ENCODE measurements at places on chromosomes 13 and 19.

DNA sequence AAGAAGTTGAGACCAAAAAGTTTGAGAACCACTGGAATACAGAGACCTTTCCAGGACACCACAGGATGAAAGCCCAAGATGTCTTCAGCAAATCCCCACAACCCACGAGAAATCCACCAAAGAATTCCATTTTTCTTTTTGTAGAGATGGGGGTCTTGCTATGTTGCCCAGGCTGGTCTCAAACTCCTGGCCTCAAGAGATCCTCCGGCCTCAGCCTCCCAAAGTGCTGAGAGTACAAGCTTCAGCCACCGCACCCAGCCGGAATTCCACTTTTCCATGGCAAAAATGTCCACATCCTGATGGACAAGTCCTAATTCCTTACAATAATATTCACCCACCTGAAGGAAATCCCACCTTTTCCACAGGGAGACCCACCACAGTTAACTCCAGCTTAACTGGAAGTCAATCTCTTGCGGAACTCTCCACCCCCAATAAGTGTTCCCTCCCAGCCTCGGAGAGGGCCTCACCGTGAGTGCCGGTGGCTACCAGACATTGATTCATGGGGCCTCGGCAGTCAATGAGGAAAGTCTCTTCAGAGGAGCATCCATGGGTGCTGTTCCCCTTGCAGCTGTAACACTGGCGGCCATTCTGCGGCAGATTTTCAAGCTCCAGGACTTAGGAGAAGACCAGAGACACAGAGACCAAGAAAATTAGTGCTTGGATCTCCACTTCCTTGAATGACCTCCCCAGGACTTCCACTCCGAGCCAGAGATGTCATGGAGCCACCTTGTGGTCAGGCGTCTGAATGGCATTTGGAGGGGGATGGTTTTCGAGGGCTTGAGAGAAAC, 12.3 kb upstream of the CADM4 start:
- DNase-seq, result peak; percentile 34

DNA sequence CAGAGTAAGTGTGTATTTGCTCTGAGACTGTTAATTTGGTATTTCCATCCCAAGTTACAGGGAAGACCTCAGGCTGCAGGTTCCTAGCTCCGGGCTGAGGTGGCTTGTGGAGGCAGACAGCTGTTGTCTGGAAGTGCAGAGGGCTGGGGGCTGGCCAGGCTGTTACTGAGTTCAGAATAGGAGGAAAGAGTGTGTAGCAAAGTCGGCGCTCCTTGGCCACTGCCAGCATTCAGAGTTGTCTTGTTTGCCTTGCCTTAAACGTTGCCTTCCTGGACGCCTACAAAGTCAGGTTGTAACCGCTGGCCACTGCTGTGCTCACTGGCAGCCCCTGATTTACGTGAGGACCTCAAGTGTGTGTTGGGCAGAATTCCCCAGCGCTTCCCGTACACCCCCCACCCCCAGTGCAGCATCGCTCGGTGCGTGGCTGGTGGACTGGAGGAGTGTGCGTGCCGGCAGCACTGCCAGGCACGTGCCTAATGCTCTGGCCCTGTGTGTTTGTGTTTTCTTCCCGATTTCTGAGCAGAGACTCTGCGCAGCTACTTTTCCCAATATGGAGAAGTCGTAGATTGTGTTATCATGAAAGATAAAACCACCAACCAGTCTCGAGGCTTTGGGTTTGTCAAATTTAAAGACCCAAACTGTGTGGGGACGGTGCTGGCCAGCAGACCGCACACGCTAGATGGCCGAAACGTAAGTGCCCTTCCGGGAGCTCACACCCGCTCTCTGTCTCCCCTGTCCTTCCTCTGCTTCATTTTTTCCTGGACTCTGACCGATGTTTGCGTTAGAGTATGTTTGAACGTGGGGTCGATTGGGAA, 10.5 kb downstream of the DAZAP1 start:
- DNase-seq, result no peak

DNA sequence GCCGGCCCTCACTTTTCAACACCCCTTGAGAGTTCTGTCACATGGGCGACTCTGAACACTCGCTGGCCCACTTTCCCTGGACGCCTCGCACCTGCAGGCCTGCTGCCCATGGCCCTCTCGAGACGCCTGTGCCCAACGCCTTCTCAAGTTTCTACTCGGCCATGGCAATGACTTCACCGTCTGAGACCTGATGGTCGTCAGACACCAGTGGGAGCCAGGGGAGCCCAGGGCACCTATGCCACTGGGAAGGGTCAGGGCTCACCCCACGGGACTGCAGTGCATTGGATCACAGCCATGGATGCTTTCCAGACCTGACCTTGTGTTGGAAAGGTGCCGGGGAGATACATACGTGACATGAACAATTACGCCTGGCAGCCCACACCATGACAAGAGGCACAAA, 60.1 kb downstream of the KLF2 start:
- no peak for DNase-seq

DNA sequence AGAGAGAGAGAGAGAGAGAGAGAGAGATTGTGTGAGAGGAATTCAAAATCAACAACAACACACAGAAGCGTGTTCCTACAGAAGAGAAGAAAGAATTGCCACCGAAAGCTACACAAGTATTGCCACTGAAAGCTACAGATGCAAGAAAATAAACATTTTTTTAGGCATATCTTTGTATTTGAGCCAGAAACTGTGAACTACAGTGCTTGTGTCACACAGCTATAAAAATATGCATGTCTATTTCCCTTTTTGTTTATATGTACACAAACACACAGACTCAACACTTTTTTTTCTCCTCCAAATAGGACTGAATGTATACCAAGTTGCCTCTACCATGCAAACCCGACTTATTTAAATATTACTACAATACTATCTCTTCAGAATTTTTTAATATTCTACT, 290.4 kb downstream of the SLITRK5 start:
- no peak for DNase-seq

DNA sequence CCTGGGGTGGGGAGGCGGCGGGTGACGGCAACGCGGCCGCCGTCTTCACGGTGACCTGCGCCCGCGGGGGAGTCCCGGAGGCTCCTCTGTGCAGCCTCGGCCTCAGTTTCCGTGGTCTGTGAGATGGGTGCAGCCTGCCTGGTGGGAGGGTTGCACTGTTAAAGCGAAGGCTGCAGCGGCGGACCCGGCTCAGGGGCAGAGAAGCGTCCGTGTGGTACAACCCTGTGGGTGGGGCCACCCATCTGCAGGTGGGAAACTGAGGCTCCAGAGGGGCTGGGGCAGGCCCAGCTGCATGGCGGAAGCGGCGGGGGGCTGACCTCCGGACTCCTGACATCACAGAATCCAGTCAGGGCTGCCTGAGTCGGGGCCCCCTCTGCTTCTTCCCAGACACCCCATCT, 481 bp downstream of the FGF22 start:
- no peak for DNase-seq

DNA sequence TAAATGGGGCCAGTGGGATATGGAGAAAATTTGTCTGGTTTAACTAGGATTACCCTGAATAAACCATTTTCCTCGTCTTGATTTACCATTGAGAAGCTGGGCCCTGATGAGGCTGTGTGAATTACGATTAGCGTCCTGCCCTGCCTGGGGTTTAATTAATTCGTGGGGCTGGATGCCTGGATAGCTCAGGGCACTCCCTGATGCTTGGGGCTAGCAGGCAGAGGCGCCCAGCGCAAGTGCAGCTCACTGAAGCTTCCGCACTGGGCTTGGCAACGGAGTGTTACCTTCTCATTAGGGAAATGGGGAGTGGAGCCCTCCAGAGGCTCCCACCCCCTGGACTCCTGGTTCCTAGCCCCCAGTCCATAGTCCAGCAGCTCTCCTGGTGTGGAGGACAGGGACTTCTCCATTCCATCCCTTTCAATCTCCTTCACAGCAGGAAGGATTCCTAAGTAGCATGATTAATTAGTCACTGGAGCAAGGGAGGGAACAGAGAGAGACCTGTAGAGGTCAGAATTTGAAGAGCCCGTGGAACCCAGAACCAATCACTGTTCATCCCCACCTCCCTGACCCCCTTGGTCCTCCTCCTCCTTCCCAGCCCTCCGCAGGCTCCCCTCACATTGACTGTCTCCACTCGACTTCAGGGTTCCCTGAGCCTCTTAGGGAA, 107.2 kb downstream of the UQCRFS1 start:
- DNase-seq, result no peak

GRCh38 chr19:10896851-10897526, 25.6 kb downstream of the CARM1 start:
- DNase-seq, result peak; percentile 38

GRCh38 chr19:5286465-5287029, 54.1 kb downstream of the PTPRS start:
- DNase-seq, result no peak

DNA sequence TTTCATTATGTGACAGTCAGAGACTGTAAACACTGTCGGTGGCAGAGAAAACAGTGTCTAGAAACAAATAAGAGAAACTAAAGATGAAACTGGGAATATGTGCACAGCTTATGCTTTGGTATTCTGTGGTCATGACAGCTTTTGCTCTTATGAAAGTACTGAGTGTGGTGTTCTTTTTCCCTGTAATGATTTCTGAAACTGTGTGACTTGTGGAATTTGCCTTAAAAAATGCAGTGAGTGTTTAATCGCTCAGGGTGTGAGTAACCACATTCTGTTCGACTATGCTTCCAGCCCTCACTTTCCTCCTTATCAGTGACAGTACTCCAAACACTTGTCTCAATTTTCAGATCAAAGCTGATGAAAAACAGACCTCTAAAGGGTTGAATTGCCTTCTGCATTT, 66.9 kb upstream of the DIAPH3 start:
- DNase-seq, result no peak

- no peak for DNase-seq
Measured at GRCh38 chr19:15367439-15367838, 12.1 kb downstream of the AKAP8 start.

DNA sequence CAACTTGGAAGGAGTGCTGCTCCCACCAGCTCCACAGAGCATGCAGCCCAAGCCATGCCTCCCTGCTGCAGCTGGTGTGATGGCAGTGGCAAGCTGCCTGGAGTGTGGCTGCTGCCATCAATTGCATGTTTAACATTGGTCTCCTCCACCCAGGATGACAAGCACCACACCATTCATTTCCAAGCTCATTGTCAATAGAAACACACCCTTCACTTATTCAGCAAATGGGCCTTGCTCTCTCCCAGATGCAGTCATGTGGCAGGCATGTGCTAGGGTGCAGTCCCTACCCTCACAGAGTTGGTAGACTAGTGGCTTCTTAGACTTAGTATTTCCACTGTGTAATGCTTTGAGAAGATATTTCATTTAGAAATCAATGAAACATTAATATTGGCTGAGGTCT, 70.8 kb upstream of the FGF14 start:
- DNase-seq, result no peak

- DNase-seq, result no peak
Measured at GRCh38 chr13:97004886-97005285, 10.6 kb upstream of the OXGR1 start.

DNA sequence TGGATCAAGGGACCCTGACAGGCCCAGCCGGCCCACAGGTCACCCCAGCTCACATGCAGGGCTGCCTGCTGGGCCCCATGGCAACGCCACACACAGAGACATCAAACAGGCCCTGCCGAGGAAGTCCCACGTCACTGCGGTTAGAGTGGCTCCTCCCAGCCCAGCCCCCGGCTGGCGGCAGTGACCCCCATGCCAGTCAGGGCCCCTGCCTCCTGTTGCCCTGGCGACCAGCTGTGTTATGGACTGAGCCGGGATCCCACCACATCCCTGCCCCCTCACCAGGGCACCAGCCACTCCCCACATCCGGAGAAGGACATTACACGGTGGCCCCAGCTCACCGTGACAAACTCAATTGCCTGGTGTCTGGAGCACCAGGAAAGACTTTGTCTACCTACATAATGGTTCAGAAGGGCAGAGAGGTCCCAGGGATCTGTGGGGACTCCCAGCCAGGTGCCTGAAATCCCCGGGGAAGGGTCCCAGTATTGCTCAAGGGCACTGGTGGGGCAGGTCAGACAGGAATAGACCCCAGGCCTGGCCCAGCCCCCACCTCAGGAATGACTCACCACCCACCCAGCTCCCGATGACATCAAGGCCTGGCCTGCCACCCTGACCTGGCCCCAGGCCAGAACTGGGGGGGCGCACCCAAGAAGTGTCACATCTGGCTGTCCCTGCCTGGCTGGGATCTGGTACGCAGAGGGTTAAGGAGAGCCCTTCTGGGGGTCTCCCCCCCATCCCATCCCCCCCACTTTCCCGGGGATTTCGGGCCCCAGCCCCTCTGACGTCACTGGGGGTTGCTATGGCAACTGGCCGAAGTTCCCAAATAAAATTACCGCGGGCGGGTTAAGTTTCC, 30.2 kb upstream of the NANOS3 start:
- DNase-seq, result peak; percentile 40

- DNase-seq, result no peak
Measured at GRCh38 chr19:38509027-38509426, 75.5 kb downstream of the RYR1 start.

DNA sequence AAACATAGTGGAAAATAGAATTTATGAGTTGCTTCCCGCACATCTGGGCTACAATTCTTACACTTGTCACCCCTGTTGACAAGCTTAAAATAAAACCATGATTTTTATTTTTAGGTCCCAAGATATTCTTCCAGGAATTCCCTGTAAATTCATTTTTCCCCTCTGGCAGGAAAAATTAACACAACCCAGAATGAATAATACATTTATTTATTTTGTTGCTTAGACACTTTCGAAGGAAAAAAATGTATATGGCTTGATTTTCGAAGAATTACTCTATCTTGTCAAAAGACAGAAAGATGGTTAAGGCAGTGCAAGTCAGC, 74.4 kb downstream of the LHFPL6 start:
- DNase-seq, result no peak

- DNase-seq, result no peak
Measured at GRCh38 chr19:3024870-3025548, 4.1 kb downstream of the TLE2 start.

DNA sequence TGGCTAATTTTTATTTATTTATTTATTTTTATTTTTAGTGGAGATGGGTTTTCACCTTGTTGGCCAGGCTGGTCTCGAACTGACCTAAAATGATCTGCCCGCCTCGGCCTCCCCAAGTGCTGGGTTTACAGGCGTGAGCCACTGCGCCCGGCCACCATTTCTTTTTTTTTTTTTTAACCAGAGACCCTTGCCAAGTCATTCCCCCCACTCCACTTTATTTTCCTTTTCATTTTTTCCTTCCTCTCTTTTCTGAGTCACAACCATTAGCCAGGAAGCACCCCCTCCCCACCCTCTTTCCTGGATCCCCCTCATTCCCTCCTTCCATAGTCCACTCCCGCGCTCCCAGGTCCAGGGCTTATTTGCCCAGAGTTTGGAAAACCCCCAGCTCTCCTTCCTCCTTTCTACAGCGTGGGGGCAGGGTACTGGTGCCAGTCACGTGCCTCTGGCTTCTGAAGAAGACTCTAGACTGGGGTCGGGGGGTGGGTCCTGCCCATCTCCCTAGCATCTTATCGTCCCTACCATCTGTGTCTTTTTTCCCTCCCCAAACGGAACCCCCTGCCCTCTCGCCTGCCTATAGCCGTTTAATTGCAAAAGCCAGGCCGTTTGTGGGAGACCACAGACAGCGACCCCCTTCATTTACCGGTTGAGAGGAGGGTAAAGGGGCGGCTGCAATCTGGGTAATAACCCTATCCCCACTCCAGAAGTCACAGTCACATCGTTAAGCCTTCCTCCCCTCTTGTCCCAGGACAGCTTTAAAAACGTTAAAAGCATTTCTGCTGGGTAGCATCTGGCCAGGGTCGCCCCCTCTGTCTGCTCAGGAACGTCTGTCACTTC, 1.1 kb upstream of the CALR start:
- peak; percentile 98 for DNase-seq

All from NCI-H524 (cell line).